CD8-positive, alpha-beta memory T cell (primary cell): ENCODE measurements at places on chromosomes 7 and 10. TPM values are rescaled to one million over a fixed set of nuclear protein-coding genes. Genes with fewer than 3 reads are reported as not detected.

GRCh38 chr7:45704683-45705016, 130.5 kb downstream of the ADCY1 start:
- no peak for DNase-seq

CCL24 gene
- not detected for total RNA-seq

PDK4 gene
- 0.74 TPM for total RNA-seq

GRCh38 chr7:138886501-138886917, 88.5 kb upstream of the ATP6V0A4 start:
- DNase-seq = peak; percentile 66

GRCh38 chr10:101165736-101166135, 34.6 kb downstream of the TLX1 start:
- no peak for DNase-seq

UNC5B gene
- total RNA-seq = 0.11 TPM

DNA sequence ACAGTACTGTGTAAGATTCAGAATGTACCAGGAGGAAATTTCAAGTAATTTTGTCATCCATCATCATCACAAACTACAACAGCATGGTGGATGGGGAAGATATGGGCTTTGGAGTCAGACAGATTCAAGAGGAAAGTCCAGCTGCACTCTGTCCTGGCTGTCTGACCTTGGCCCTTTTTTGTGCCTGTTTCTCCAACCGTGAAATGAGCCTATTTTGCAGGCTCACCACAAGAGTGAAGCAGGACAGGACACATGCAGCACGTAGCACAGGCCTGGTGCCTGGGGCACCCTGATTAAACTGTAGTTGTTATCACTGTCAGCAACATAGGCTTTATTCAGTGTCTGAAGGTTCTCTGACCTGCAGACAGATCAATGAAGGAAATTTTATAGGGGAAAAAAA, 37.6 kb downstream of the RHOBTB1 start:
- DNase-seq = no peak

SPDYE2 gene
- total RNA-seq = not detected

MRPS17 gene
- total RNA-seq = 34.3 TPM

AVL9 gene
- total RNA-seq = 57.0 TPM

DNA sequence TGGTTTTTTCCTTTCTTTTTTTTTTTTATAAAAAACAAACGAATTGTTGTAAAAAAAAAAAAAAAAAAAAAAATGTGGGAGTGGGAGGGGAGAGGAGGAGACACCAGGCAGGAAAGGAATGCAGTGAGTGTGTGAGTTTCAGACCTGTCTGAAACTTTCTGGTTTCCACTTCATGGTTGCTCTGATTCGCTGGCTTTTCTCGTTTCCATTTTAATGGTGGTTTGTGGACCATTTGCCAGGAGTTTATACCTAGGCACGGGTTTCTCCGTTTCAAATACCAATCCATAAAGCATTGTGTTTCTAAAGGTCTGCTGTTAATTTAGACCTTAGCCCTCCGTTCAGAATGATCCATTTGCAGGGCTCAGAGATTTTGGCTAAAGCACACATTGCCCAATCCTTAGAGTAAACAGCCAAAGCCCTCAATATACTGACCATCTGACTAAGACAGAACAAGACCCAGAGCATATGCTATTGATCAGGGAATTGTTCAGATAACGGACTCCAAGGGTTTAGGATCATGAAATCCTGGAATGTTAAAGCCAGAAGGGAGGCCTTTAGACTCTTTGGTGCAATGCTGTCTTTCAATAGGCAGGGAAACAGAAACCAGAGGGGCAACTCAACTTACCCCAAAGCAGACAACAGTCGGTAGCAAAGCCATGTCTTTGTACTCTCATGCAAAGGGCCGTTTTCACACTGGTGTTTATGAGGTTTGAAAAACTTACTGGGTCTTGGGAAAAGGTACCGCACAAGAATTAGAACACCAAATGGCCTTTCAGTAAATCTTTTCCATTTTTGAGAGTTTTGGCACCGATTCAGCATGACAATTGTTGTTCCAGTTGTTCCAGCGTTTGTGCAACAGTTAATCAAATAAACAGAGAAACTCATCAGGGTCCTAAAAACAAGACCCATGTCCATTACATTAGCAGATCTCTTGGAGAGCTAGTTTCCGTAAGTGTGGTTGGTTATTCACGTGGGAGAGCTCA, 94.3 kb upstream of the AGBL3 start:
- no peak for DNase-seq

GRCh38 chr10:51834548-51834947, 135.2 kb upstream of the CSTF2T start:
- no peak for DNase-seq

UCN3 gene
- total RNA-seq = not detected

RBP3 gene
- total RNA-seq = not detected

DNA sequence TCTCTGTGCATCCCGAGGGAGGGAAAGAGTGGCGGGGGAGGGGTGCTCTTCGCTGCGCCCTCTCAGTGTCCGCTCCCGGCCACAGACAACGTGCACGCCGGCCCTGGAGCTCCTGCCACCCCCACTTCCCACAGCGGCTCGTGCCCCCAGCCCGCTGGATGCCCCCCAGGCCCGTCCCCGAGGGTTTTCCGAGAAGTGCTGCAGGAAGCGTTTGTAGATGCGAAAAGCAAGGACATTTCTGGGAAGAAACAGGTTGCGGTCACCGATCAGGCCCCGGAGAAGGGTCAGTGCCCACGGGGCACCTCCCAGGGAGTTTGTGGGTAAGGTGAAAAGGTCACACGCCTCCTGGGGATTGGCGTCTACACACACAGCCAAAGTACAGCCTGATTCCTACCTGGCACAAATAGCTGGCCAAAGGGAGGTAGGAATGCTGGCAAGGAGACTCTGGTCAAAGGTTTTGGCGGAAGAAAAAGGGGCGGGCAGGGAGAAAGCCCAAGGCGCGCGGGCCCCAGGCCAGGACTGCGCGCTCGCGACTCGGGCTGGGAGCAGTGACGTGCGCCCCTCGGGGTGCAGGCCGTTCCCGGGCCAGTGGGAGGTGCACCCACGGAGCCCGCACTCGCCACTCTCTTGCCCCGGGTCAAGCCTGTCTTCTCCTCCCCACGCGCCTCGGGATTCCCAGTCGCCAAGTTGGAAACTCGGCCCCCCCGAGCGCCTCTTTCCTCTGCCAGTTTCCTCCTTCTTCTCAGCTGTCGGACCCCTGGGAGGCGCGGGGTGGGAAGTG, 1.5 kb upstream of the NRP1 start:
- DNase-seq = no peak

- no peak for DNase-seq
Observed at GRCh38 chr10:122632576-122632975, 67.1 kb downstream of the C10orf120 start.

DNA sequence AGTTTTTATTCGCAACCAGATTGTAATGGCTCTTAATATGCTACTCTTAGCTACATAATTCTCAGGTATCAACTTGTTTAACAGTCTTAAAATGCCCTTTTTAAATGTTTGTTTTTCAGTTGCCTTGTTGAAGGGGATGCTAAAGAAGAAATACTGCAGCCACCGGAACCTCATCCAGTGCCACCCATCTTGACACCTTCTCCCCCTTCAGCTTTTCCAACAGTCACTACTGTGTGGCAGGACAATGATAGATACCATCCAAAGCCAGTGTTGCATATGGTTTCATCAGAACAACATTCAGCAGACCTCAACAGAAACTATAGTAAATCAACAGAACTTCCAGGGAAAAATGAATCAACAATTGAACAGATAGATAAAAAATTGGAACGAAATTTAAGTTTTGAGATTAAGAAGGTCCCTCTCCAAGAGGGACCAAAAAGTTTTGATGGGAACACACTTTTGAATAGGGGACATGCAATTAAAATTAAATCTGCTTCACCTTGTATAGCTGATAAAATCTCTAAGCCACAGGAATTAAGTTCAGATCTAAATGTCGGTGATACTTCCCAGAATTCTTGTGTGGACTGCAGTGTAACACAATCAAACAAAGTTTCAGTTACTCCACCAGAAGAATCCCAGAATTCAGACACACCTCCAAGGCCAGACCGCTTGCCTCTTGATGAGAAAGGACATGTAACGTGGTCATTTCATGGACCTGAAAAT, 69.5 kb upstream of the RSBN1L start:
- DNase-seq = no peak

ELN gene
- total RNA-seq = not detected

MYPN gene
- not detected for total RNA-seq

DNA sequence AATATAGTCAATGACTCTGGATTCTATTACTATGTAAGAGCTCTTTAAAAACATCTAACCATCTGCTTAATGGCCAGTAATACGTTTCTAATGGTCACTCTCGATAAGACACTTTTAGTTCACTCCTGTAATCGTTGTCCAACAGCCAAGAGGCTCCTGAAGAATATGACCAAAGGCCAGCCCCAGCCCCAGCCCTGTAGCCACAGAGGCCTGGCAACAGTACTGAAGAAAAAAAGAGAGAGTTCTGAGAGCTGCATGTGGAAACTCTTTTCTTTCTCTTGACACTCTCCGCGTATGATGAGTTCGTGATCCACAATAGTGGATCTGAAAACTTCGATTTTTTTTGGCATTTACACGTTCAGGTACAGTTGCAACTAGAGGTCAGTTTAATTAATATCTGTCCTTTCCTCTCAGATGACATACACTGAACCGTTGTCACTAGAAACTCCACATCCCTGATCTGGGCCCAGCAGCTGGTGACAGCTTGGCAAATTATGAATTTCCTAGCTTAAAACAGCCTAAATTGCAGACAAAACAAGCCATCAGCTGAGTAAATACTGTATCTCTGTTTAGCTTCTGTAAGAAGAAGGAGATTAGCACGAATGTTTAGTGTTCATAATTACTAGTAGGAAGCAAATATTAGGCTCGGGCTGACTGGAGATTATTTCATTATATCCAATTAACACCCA, 456.7 kb downstream of the LRMDA start:
- no peak for DNase-seq

CPEB3 gene
- 2.1 TPM for total RNA-seq

GRCh38 chr10:88103576-88103975, 240.2 kb downstream of the PTEN start:
- DNase-seq = no peak

DNA sequence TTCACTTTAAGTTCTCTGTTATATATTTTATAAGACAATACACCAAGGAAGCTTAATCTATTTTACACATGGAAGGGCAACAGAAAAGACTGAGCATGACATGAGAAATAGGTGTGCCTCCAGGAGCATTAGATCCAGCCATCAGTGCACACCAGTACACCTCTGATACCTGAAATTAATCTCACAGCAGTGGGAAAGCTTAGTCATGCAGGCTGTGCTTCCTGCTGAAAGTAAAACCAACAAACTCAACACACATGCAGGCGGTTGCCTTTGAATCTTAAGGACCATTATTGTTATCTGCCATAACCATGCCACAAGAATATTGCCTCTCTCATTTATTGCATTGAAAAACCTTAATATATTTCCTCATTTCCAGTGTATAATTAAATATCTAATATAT, 16.4 kb upstream of the ANKRD30A start:
- DNase-seq = no peak

GRCh38 chr10:47053081-47053798, 142.0 kb downstream of the PTPN20 start:
- no peak for DNase-seq

TUBB8 gene
- total RNA-seq = not detected
